ENCODE measurements at places on chromosomes 13 and 19.

DNA sequence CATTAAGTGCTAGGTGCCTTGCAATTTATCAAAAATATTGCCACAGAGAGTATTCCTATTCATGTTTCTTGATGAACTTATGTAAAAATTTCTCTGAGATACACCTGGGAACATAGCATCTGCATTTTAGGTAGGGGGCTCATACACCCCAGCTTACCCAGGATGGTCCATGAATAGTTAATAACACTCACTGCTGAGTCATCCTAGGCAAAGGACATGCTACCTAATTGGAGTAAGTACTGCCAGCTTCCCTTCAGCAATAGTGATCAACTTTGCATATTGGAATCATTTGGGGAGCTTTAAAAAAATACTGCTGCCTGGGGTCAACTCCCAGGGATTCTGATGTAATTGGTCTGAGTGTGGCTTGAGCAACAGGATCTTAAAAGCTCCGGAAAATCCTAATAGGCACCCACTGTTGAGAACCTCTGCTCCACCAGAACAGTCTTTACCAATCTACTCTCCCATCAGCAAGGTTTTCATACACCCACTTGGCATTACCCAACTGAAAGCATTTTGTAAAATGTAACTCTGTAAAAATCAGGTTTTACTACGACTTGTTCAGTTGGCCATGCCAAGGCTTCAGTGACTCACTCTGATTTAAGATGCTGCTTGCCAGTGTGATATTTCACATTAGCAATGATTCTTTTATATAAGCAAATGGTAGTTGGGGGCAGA is 67.2 kb upstream of the FNDC3A start:
- DNase-seq = no peak

DNA sequence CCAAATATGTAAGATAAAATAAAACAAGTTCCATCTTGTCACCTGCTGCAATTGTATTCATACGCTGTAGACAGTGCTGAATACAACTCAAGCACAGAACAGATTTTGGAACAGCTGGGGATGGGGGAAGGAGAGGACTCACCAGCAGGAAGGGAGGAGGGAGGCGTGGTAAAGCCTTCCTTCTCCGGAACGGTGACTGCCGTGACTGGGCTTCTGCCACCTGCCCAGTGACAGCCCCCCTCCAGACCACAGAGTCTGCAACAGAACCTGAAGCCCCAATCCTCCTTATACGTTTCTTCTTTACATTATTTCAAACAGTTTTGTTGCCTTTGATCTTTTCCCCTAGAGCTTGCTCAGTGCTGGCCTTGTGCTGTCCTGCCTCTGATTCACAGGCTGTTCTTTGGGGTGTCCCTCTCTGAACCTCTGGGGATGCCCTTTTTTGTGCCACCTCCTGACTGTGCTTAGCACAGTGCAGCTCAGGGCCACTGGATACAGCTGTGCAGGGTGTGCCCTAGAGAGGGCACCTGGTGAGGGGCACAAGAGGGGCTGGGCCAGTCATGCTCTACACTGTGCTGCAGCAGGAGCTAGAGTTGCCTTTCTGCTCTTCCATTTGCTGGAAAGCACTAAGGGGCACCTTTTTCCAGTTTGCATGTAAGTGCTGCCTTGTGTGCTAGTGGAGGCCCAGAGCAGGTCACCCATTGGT is 213.0 kb downstream of the ZIC5 start:
- no peak for DNase-seq

DNA sequence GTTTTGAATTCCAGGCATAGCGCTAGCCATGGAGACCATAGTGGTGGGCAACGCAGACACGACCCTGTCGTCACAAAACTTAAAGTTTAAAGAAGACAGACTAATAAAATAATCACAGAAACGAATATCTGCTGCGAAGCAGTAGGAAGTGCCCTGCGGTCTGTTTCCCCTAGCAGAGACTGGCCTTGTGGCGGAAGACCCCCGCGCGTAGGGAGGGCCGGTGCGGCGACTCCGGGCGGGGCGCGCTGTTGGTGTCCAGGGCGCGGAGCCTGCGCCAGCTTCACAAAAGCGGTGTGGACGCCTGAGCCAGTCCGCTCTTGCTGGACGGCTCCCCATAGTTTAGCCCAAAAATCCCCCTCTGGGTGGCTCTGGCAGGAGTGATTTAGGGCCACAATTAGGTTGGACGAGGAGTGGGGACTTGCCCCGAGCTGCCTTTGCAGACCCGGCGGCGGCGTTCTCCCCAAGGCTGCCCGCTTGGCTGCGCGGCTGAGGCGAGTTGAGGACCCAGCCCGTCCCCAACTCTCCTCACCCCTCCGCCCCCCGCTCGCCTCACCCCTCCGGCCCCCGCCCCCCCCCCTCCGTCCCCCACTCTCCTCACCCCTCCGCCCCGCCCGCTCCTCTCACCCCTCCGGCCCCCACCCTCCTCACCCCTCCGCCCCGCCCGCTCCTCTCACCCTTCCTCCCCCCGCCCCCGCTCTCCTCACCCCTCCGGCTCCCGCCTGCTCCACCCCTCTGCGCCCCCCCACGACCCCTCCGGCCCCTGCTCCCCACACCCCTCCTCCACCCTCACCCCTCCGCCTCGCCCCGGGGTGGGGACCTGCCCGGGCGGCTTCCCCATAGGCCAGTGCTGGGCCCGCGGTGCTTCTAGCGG is 14.2 kb upstream of the LATS2 start:
- no peak for DNase-seq

DNA sequence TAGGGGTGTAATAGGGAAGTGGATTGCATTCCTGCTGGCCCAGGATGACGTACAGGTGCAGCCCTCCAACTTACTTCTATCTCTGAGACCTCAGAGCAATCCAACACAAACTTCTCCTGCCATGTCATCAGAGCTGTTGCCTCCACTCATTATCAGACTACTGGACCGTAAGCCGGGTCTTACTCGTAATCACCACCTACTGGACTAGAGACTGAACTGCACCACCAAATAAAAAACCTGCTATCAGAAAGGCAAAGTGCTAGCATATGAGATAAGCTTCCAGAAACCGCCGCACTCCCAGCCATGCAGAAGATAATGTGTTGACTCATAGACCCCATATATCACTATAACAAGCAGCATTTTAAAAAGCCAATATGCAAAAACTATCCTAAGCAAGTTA is 102.0 kb downstream of the SLITRK1 start:
- no peak for DNase-seq

DNA sequence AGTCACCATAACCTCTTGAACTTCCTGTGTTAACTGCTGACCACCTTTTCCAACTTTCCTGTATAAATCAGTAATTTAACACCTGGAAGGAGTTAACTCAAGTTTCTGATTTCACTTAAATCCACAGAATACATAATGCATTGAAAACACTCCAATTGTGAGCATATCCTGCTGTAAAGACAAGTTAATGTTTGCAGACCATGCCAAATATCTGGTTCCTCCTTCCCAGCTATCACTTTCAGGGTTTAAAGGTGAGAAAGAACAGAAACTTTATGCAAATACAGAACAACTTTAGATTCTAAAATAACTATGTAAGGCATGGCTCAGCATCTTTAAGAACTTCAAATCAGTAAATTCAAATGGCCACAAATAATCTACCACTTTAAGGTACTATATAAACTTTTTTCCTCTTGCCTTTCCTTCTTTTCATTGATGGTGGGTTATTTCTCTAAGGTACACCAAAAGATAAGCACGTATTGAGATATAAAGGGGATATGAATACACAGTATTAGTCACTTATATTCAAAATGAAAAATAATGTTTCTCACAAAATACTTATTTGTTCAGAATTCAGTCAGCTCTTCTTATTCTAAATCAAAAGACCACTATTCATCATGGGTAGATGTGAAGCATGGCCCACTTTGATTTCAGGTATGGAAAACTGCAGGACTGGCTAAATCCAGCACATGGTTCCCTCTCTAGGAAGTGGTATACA is 6.6 kb upstream of the TPTE2 start:
- no peak for DNase-seq
